CD4-positive, alpha-beta T cell treated with Interferon gamma for 1 hour (primary cell): ENCODE measurements at places on chromosomes 13 and 19.

DNA sequence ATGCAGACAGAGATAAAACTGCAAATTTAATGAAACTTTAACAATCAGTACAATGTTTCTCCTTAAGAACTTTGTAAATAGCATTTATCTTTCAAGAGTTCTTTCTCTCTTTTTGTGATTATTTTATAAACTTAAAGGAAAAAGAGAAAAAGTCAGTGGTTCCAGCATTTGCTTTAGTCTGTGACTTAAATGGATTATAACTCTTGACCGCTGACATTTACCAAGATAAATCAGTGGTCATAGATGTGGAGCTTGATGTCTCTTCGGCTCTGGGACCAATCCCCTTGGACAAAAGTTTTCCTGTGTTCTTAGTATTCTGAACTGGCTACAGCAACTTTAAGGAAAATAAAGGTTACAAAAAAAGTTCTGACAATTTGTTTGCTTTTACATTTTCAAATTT, 162.6 kb downstream of the TM9SF2 start:
- no peak for DNase-seq

DNA sequence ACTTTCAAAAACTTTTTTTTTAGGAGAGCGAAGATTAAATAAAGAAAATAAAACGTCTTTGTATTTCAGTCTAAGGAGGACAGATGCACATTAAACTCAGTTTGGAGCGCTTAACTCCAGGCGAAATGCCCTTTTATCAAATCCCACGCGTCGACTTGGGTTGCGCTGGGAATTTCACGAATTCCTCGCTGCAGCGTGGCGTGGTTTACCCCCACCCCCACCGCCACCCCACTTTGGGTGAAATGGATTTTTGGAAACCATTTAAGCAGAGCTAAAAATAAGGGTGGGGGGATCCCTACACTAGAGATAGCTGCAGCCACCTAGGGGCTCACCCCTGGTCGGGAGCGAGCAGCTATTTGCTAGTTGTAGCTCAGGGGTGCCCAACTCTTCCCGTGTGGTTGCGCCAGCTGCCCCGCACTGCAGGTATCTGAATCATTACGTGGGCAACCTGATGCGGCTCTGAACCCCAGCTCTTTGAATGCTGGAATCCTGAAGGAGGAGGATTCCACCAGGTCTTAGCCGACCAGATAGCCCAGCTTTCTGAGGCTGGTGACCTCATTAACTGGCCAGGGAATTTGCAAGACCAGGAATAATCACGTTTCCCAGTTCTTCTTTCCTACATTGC, 6.5 kb upstream of the TSHZ3 start:
- no peak for DNase-seq

DNA sequence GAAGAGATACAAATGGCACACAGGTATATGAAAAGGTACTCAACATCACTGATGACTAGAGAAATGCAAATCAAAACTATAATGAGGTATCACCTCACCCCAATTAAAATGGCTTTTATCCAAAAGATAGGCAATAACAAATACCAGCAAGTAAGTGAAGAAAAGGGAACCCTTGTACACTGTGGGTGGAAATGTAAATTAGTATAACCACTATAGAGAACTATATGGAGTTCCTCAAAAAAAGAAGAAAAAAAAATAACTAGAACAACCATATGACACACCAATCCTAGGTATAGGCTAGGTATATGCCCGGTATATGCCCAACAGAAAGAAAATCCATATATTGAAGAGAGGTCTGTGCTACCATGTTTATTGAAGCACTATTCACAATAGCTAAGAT, 150.9 kb downstream of the VWA8 start:
- DNase-seq, result no peak

DNA sequence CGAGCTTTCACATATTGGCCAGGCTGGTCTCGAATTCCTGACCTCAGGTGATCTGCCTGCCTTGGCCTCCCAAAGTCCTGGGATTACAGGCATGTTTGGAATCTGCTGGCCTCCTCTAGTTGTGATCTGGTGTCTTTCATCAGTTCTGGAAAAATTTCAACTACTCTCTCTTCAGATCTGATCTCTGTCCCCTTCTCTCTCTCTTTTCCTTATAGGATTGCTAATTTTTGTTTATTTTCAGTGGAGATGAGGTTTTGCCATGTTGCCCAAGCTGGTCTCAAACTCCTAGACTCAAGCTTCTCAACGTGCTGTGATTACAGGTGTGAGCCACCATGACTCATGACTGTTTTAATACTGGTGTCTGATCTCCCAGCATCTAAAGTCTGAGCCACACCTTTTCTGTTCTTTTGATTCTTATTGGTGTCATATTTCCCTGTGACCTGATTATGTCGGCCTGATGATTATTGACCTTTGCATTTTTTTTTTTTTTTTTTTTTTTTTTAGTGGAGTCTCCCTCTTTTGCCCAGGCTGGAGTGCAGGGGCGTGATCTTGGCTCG, 10.4 kb upstream of the NANOS2 start:
- DNase-seq, result no peak

GRCh38 chr13:93900731-93901130, 578.8 kb downstream of the DCT start:
- DNase-seq, result no peak

DNA sequence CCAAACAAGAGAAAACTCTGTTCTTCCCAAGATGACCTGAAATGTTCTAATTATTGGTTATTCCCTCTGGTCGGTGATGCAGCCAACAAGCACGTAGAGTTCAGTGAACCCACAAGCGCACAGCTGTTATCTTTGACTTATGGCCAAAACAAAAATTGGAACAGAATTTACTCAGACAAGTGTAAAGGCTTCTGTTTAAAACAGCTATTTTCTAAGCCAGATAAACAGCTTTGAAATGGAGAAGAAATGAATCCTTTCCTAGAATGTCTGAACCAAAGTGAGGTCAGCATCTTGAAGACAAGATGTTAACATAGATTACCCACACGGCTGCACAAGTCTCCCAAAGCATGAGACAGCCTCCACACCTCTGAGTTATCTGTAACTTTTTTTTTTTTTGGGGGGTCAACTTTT, 669.2 kb downstream of the DIAPH3 start:
- no peak for DNase-seq

- DNase-seq, result no peak
Measured at GRCh38 chr19:31096935-31097545, 252.2 kb downstream of the TSHZ3 start.

DNA sequence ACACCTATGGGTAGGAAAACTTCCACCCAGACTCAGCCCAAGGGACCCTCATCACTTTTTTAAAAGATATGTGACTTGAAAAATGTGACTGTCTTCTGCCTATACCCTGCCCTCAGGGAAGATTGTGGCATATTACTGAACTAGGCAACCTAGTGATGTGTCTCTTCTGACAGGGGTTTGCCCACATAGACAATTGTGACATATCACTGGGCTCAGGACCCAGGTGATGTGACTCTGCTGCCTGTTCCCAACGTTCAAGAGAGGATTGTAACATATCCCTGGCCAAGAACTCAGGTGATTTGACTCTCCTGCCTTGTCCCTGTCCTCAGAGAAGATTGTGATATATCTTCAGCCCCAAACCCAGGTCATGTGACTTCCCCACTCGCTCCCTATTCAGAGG, 86.3 kb upstream of the ZNF43 start:
- DNase-seq, result no peak

DNA sequence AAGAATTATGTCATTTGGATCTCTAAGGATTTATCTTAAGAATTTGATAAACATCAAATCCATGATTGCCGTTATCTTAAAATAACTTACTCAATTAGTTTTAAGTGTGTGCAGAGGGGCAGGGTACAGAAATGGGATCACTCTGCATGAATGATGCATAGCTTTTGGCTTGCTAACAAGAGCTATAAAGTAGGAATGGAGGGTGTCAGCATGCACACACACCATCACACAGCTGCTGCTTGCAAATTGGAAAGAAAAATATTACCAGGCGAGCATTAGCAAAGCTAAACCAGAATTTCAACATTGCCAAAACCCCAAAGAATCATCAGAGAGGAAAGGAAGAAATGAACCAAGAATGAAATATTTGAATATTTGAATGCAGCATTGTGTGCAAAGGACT, 580.6 kb downstream of the LMO7 start:
- DNase-seq, result no peak

DNA sequence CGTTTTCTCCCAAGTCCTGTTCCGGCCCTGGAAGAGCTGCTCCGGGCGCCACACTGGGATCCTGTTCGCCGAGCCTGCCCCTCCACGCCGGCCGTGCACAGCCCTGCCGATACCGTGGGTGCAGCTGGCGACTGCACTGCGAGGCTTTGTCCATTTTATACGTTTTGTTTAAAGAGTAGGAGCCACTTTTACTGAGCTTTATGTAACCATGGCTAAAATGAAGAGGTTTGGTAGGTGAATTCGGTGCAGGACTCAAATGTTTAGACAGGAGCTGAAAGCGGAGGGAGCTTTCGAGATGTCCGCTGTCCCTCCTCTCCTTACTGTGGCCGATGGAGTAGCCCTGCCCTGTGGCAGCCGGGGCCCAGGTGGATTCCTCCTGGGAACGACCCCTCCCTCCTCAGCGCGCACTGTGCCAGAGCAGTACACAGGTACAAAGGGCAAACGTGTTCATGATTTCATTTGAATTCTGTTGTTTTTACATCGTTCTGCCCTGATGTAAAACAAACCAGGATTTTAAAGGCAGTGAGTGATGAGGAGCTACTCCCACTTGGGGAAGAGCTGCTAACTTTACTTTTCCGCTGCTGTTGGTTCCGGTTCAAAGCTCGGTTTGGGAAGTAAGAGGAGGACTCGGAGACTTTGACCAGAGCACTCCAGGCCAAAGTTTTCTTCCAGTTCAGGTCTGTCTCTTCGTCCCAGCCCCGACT, 1.7 kb downstream of the COL4A2 start:
- no peak for DNase-seq

- DNase-seq, result no peak
Measured at GRCh38 chr13:99311137-99311536, 3.9 kb upstream of the GPR183 start.

DNA sequence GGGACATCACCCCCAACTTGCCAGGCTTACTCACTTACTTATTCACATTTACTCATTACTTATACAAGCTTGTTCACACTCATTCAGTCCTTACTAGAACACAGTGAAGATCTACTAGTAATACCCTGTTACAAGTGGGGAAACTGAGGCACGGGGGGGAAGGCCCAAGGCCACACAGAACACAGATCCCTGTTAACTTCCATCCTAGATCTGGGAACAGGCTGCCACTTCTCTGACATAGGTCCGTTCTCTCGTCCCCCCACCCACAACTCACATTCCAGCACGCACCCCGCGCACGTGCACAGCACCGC, 1.5 kb upstream of the NRTN start:
- no peak for DNase-seq

- no peak for DNase-seq
Measured at GRCh38 chr13:102567857-102568256, 28.9 kb upstream of the TPP2 start.

GRCh38 chr13:59960683-59961082, 203.0 kb downstream of the DIAPH3 start:
- no peak for DNase-seq

DNA sequence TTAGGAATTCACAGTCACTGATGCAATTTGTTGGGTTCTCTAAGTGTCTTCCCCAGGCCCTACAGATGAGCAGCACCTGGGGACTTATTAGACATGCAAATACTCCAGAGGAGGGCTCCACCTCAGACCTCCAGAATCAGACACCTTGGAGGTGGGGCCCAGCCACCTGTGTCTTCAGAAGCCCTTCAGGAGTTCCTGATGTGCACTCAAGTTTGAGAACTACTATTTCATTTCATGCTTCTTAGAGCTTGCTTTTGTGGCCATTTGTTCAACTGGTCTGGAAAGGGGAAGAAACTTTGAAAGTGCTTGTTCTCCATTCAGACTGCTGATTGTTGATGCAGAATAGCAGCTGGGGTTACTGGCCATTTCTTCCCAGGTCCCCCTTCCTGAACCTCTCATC, 472.0 kb downstream of the COG6 start:
- peak; percentile 58 for DNase-seq

DNA sequence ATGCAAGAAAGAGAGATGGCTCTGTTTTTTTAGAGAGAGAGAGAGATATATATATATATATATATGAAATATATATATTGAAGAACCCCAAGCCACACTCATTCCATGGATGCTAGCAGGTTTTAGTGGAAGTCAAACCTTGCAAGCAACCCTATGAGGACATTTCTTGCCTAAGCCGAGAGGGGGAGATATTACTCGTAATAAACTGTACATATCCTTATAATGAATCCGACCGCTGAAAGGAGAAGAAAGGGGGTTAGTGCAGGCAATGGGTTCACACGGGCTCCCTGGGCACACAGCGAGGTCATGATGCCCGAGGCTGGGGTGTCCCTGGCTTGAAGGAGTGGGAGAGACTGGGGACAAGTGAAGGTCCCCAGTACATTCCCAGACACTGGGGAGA, 78.3 kb downstream of the IER2 start:
- no peak for DNase-seq

GRCh38 chr13:21234526-21234925, 58.1 kb downstream of the MRPL57 start:
- no peak for DNase-seq

- no peak for DNase-seq
Measured at GRCh38 chr19:31675193-31675913, 326.1 kb upstream of the TSHZ3 start.
